ENCODE measurements at places on chromosomes 1 and 21.

DNA sequence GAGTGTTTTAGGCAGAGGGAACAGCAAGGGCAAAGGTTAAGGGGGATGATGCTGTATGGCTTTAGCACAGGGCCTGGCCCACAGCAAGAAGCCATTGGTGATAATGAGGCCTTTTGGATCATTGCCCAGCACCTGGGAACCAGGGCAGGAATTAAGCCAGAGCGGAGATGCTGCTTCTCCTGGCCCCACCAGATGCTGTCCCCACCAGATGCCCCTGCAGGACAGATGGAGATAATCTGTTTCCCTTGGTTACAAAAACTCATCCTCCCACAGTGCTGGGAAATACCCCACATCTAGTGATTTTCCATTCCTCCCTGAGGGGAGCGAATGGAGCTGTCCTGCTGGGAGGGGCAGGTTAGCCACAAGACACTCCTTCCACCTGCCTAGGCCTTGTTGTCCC, 18.8 kb downstream of the OPRD1 start:
- DNase-seq = no peak

DNA sequence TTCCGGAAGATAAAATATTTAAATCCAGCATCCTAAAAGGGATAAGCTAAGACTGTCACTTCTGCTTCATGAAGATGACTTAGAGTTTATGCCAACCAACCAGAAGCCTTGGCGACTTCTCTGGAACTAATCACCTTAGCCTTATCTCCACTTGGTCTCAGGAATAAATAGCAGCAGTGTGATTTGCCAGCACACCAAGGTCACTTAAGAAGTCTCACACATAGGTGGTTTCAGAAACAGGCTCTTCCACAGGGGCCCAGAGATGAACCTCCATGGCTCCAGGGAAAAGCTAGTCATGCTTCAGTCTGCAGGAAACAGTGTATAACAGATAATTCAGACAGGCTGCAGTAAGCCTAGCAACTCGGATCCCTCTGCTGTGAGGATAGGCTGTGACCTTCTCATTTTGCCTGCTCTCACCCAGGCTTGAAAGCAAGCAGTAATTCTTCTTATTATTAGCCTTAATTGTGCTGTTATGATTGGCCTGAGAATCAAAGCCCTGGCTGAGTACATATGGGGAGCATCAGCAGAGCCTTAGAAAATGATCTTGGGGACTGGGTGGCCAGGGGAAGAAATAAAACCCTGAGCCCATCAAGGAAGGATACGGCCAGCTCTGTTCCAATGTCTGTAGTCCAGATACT, 84.7 kb downstream of the WLS start:
- DNase-seq = no peak

DNA sequence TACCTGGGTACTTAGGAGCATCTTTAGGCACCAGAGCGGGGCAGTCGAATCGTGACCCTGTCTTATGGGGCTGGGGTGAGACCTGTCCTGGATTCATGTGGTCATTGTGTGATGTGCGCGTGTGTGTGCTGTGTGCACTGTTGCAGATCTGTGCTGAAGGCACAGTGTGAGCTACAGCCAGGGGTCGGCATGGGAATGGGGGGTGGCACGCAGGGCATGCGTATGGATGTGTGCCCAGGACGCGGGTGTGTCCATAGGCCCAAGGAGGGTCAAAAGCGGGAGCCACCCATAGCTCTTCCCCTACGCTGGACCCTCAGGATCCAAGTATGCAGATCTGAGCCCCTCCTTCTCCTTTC, 14.6 kb downstream of the PTPRF start:
- no peak for DNase-seq

GRCh38 chr1:170064821-170065220, 9.7 kb downstream of the KIFAP3 start:
- DNase-seq = no peak

GRCh38 chr1:17687145-17687544, 68.0 kb upstream of the ACTL8 start:
- DNase-seq = no peak
